ENCODE measurements at places on chromosomes 1 and 21. TPM values are rescaled to one million over a fixed set of nuclear protein-coding genes. Genes with fewer than 3 reads are reported as not detected.
A peak's percentile ranks its signal among the peaks of the same experiment; 100 is the strongest.

DNA sequence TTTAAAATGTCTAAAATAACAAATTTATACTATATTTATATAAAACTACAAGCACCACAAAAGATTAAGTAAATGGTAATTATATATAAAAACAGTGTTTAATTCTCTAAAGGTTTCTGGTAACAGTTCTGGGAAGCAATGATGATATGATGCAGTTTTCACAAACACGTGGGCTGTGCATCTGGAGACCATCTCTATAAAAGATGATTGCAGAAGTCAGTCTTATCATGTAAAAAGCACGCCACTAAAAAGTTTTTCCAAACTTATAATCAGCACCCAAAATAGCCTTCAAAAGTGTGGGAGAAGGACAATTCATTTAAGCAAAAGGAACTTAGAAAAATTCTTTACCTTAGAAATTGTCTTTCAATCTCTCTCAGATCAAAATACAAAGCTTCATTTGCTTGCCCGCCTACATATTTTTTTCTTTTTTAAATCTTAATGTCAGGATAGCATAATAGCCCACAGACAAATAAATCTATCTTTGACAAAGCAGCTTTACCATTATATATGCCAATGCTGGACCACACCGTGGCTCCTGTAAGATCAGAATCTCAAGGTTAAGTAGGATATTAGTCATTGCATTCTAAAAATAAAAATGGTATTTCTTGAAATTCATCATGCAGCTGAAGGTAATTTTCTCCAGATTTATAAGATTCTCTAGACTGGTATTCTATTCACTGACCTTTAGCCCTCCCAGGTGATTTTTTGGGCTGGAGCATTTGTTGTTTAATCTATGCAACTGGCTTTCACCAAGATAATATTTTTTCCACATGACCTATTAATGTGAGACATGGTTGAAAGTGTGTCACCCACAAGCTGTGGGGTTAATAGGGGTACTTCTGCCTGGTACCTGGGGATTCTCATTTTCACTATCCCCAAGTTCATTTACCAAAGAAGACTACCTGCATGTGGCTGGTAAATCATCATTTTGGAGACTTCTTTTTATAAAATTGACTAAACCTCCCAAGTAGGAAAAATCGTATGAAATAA, 189.6 kb upstream of the ST6GALNAC5 start:
- no peaks in the 10 kb centered on the region for H3K36me3 ChIP-seq
- H3K4me1 ChIP-seq = no peaks in the 10 kb centered on the region
- H3K4me3 ChIP-seq = no peak overlapping the region

DNA sequence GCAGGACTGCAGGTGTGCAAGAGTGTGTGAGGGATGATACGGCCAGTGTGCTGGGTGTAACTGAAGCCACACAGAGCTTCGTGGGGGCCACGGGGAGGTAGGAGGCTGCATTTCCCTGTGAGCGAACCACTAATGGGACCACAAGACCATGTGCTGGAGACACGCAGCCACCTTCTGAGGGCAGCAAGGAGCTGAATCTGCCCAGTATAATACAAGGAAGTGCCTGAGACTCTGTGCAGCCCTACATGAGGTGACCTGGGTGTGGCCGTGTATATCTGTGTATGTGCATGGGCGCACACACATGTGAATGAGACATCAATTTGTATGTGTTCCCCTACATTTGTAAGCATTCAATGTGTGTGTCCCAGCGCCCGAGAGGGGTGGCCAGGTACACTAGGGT, 50.8 kb downstream of the CHD5 start:
- H3K27me3 ChIP-seq = no peaks in the 10 kb centered on the region
- no peak overlapping the region for H3K27ac ChIP-seq
- no peak overlapping the region for H3K4me3 ChIP-seq
- H3K36me3 ChIP-seq = no peaks in the 10 kb centered on the region

Gene RAB4A
- 108 TPM for total RNA-seq

Gene NTRK1
- total RNA-seq = 0.61 TPM

- no peak for DNase-seq
- H3K27me3 ChIP-seq = no peaks in the 10 kb centered on the region
- H3K4me1 ChIP-seq = no peaks in the 10 kb centered on the region
- no peaks in the 10 kb centered on the region for H3K36me3 ChIP-seq
- no peak overlapping the region for H3K4me3 ChIP-seq
- H3K27ac ChIP-seq = no peak overlapping the region
These were observed 412.6 kb downstream of the LTN1 start for GRCh38 chr21:28579986-28580550.

GRCh38 chr1:76562292-76562691, 305.0 kb upstream of the ST6GALNAC5 start:
- no peak for DNase-seq
- H3K27ac ChIP-seq = no peak overlapping the region
- no peaks in the 10 kb centered on the region for H3K4me1 ChIP-seq
- no peaks in the 10 kb centered on the region for H3K27me3 ChIP-seq
- no peaks in the 10 kb centered on the region for H3K36me3 ChIP-seq

DNA sequence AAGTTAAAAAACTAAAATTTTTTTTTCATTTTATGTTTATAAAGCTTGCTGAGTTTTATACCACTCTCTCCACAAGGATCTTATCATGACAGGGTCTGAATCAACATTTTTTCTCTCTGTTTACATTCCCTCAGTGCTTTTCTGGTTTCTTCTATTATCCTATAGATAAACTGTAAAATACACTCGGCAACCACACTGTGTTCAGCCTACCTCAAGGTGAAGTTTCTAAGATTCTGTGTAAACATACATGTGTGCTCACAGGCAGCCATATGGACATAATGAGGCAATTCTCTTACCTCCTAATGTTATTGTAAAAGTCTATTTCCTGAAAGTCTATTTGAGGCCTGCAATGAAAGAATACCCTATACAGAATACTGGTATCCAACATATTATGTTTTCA, 114.6 kb downstream of the NTPCR start:
- DNase-seq = no peak
- H3K4me1 ChIP-seq = no peaks in the 10 kb centered on the region
- H3K27me3 ChIP-seq = no peaks in the 10 kb centered on the region
- no peaks in the 10 kb centered on the region for H3K36me3 ChIP-seq
- H3K4me3 ChIP-seq = no peak overlapping the region

GRCh38 chr1:155176544-155177071, 3.0 kb downstream of the TRIM46 start:
- peak; percentile 84 for DNase-seq
- H3K4me1 ChIP-seq = peaks cover 46% of the 10 kb centered on the region
- H3K27me3 ChIP-seq = peaks cover 24% of the 10 kb centered on the region
- no peak overlapping the region for H3K27ac ChIP-seq
- H3K36me3 ChIP-seq = no peaks in the 10 kb centered on the region
- H3K4me3 ChIP-seq = no peak overlapping the region

- H3K27me3 ChIP-seq = peaks cover 76% of the 10 kb centered on the region
- no peaks in the 10 kb centered on the region for H3K4me1 ChIP-seq
- no peaks in the 10 kb centered on the region for H3K36me3 ChIP-seq
- no peak overlapping the region for H3K27ac ChIP-seq
- DNase-seq = no peak
These were observed 121.7 kb downstream of the KIF26B start for GRCh38 chr1:245276445-245276844.

Gene ICOSLG
- 3.1 TPM for total RNA-seq

- no peak for DNase-seq
- H3K4me1 ChIP-seq = no peaks in the 10 kb centered on the region
- no peak overlapping the region for H3K4me3 ChIP-seq
- no peak overlapping the region for H3K27ac ChIP-seq
- H3K27me3 ChIP-seq = no peaks in the 10 kb centered on the region
- no peaks in the 10 kb centered on the region for H3K36me3 ChIP-seq
These were observed 36.1 kb downstream of the ST6GALNAC3 start for GRCh38 chr1:76110666-76111065.

DNA sequence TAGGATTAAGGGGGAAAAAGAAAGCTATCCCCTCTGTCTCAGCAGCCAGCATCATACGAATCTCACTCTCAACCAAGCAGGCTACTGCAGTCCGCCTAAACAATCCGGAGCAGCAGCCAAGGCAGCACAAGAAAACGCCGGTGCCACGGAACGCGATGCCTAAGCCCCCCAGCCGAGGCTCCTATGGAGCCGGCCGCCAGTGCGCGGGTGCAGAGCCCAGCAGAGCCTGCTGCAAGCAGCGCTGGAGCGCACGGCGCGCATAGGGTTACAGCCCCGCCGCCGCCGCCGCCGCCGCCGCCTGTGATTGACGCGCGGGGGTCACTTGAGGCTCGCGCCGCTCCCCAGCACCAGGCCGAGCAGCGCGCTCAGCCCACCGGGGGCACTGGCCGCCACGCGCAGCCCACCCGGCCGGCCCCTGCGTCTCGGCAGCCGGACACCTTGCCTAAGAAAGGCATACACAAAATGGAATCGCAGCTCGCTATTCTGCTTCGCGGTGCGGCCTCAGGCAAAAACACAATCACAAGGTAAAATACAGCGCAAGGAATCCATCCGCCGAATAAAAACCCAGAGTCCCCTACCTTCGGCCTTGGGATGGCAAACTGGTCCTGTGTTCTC, 780 bp downstream of the HIVEP3 start:
- peak overlapping the region; percentile 65 for H3K4me3 ChIP-seq
- H3K36me3 ChIP-seq = no peaks in the 10 kb centered on the region
- peak; percentile 54 for DNase-seq
- no peaks in the 10 kb centered on the region for H3K27me3 ChIP-seq

DNA sequence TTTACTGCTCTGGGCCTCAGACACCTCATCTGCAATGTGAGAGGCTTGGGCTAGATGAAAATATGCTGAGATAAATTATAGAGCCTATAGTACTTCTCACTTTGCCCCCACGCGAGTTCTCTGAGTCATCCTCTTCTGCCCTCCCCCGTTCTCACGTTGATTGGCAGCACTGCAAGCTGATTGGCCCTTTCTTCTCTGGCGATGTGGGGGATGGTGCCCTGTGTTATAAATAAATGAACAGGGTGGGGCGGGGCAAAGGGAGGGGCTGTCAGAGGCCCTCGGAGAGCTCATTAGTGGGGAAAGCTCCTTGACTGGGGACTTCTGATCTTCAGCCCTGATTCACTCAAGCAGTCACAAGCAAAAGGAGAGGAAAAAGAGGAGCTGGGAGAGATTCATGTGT, 64.3 kb upstream of the ZC3H12A start:
- no peaks in the 10 kb centered on the region for H3K36me3 ChIP-seq
- no peak overlapping the region for H3K27ac ChIP-seq
- H3K4me3 ChIP-seq = no peak overlapping the region
- H3K4me1 ChIP-seq = no peaks in the 10 kb centered on the region
- peaks cover 35% of the 10 kb centered on the region for H3K27me3 ChIP-seq

Gene OR14K1
- not detected for total RNA-seq

Gene MPC2
- 234 TPM for total RNA-seq

Gene HSD3B1
- total RNA-seq = not detected

DNA sequence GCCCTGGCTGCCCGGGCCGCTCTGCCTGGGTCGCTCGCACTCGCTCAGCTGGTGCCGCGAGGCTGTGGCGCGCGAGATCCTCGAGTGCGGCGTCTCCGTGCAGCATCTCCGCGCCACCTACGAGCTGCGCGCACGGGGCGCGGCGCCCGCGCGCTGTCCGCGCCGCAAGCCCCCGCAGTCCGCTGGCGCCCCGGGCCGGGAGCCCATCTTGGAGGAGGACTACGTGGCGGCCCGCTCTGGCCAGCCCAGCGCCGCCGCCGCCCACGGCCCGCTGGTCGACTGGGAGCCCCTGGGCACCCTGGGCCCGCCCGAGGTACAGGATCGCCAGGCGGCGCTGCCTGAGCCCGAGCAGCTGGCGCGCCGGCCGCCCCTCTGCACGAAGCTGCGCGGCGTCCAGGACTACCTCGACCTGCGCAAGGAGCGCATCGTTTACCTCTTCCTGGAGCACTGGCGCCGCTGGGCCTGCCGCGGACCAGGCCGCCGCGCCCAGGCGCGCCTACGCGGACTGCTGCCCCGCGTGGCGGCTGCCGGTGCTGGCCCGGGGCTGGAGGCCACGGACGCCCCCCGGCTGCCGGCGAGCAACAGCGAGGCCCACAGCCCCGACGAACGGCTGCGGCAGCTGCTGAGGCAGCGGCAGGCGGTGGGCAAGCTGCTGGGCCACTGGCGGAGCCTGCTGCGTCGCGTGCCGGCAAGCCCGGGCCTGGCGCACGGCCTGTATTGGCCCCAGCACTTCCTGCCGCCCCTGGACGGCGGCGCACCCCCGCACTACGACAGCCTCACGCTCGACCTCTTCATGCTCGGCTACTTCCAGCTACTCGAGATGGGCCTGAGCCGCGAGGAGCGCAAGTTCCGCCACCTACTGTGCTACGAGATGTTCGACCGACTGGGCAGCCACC, 10.9 kb downstream of the TNFRSF25 start:
- H3K36me3 ChIP-seq = no peaks in the 10 kb centered on the region
- H3K27ac ChIP-seq = no peak overlapping the region
- no peak for DNase-seq
- no peak overlapping the region for H3K4me3 ChIP-seq
- H3K27me3 ChIP-seq = peaks cover 63% of the 10 kb centered on the region

DNA sequence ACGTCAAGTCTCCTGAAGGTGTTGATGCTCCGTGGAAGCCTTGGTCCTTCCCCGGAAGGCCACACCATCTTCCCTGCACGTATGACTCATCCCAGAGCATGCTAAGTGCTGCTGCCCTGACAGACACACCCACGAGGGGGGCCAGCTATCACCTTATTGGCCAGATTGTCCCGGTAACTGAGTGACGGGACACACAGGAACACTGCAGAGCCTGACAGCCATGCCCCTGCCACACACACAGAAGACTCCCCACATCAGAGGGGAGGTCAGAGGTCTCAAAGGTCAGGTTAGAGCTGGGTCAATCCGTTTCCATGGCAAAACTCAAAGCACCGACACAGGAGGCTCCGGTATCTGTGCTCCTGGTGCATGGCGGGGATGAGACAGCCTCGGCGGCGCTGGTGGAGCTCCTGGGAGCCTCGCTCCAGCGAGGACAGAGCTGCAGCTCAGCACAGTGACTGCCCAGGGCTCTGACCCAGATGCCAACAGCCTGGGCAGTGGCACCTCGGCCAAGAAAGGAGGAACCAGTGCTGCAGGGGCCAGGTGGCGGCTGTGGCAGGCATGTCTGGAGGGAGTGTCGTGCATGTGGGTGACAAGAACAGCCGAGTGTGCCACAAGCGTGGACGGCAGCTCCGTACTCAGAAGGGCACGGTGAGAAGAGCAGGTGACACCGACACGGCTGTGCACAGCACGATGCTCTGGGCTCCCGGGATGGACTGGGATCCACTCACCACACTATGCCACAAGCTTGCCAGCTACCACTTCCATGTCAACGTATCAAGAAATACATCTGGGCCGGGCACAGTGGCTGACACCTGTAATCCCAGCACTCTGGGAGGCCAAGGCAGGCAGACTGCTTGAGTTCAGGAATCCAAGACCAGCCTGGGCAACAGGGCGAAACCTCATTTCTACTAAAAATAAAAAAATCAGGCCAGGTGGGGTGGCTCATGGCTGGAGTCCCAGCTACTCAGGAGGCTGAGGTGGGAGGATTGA, 14.8 kb upstream of the TMEM240 start:
- no peaks in the 10 kb centered on the region for H3K36me3 ChIP-seq
- DNase-seq = no peak
- peaks cover 24% of the 10 kb centered on the region for H3K4me1 ChIP-seq
- H3K4me3 ChIP-seq = no peak overlapping the region
- H3K27me3 ChIP-seq = no peaks in the 10 kb centered on the region
- no peak overlapping the region for H3K27ac ChIP-seq

Data from heart right ventricle (tissue), 16 donors.